Stimulated activated CD4-positive, alpha-beta T cell treated with anti-CD3 and anti-CD28 coated beads, Interleukin-4, amount 100 ng/mL, for 24 hours (primary cell): ENCODE measurements at places on chromosomes 1 and 21.
A peak's percentile ranks its signal among the peaks of the same experiment; 100 is the strongest.

DNA sequence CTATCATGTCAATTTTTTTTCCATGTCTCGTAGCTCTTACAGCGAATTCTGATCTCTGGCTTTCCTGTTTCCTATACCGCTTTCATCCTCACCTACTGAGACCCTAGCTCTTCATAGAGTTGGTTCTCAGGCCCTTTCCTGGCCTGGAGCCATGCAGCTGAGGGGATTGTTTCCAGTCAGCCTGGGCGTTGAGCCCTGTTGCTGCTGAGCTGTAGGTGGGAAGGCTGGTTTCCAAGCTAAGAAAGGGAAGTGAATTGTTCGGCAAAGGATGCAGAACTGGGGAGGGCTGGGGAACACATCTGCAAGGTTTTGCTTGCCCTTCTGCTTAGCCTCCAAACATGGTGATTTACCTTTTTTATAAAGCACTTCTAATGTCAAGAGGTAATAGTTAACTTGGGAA lies 41.5 kb downstream of the SPATA46 start:
- no peak for DNase-seq

DNA sequence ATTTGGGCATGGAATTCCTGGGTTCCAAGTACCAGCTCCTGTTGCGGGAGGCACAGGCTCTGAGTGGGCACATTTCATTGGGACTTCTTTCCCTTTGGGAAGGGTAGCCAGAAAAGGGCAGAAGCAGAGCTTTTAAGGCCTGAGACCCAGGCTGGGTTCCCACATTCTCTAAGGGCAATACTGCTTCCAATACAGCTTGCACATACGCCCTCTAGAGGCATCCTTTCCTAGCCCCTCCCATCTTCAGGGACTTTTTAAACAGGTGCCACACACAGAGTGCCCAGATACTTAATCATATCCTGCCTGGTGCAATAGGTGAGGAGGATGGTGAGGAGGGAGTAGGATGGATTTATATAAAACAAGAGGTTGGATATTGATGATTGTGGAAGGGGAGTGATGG lies 5.7 kb downstream of the GPR88 start:
- DNase-seq, result peak; percentile 37

DNA sequence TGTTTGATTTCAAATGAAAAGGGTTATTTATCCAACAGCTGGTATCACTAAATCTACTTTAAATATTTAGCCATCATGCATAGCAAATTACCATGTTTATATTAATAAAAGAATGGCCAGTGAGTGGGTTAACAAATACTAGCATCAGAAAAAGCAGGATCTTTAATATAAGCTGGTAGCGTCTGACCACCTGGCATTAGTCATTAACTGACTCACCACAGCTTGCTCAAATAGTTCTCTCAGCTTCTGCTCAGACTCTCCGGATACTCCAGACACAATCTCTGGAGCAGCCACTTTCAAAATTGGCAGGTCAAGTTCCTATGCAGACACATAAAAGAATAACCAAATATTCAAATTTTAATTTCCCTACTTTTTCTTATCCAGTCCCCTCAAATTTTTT lies 29.6 kb downstream of the NVL start:
- DNase-seq, result no peak

DNA sequence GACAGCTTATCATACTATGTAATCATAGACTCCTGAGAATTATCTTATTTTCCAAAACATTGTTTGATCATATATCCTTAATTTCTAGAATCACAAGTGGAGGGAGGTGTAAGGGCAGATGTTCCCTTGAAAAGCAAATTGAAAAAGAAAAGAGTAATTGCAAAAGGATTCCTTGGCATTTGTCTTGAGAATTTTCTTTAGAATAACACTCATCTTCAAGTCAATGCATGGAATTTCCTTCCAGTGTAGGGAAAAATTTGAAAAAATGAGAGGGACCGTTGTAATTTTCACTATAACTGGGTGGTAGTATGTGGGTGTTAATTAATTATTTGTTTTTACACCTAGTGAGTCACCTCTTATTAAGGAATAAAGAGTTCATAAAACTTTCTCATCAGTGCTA lies 724.6 kb upstream of the ADAMTS5 start:
- DNase-seq, result no peak

DNA sequence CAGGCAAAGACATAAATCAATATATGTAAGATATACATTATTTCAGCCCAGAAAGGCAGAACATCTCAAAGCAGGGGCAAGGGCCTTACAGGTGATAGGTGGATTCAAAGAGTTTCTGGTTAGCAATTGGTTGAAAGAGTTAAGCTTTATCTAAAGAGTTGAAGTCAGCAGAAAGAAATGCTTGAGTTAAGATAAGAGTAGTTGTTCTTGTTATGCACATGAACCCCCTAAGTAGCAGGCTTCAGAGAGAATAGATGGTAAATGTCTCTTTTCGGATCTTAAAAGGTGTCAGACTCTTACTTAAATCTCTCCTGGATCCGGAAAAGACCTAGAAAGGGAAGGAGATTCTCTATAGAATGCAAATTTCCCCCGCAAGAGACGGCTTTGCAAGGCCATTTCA lies 8.3 kb upstream of the ZBTB40 start:
- no peak for DNase-seq

- DNase-seq, result no peak
These were observed 270.0 kb upstream of the BRINP3 start for GRCh38 chr1:190747704-190748103.

GRCh38 chr1:100530880-100531487 lies 7.0 kb upstream of the GPR88 start:
- peak; percentile 14 for DNase-seq

DNA sequence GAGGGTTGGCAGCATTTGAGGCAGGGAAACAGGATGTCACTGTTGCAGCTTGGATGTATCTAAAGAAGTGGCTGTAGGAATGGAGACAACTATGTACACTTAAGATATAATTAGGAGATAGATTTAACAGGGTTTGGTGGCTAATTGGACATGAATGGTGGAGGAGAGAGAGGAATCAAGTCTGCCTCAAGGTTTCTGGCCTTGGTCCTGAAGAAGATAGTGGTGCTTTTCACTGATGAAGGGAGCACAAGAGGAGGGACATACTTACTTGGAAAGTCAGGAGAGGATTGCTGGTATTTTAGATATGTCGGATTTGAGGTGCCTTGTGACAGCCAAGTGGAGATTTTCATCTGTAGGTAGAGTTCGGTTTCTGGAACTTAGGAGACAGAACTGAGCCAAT lies 123.9 kb downstream of the ST6GALNAC3 start:
- no peak for DNase-seq

GRCh38 chr1:26574719-26575251 lies 45.2 kb downstream of the RPS6KA1 start:
- no peak for DNase-seq

DNA sequence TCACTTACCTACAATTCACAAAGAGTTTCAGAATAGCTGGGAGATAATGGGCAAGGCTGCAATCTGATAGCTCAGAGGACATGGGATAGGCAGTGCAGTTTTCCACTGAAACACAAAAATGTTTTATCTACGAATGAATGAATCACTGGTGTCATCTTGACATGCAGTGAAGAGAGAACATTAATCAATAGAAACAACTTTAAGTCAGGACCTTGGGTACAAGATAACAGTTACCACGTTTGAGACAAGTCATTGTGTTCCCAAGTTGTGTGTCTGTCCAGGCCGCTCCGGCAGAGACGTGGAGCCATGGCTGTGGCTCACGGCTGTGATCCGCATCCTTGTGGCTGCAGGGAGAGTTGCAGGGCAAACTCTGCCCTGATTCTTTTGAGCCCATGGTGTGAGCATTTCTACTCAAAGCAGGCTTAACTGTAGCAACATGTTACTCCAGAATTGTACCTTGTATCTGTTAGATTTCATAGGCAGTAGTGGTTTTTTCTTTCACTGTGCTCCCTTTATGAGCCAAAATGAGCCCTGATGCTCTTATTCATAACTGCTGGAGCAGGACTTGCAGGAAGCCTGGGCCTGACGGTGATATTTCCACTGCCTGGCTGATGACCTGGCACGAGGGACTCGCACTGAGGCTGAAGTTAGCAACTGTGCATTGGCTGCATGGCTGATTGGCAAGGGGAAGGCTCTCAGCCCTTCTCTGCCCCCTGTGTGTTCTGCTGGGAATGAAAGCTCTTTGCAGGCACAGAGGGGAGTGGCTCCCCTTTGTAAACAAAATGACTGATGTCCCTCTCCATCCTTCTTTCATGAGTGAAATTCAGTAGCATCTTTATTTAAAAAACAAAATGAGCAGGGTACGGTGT lies 465.2 kb downstream of the AJAP1 start:
- no peak for DNase-seq

DNA sequence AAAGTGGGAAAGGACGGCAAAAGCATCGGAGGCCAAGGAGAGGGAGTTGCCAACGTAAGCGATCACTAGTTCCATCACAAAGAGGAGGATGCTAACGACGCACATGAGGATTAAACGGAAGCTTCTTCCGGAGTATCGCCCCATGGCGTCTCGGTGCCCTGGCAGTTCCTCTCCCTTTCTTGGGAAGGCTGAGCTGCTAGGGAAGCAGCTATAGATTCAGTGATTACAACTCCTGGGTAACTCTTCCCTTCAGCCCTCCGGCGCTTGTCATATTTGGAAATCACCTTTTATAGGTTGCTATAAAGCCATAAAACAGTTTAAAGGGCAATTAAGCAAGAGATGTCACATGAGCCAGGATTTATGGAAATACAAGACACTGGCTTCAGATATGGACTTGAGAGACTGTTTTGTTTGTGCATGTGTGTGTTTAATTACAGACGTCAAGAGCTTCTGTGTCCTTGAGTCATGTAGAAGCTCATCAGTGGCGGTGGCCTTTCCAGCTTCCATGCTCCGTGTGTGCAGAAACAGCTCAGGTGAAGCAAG lies 30.6 kb upstream of the SLC30A10 start:
- DNase-seq, result no peak

GRCh38 chr1:114149211-114149610 lies 4.5 kb downstream of the SYT6 start:
- no peak for DNase-seq

DNA sequence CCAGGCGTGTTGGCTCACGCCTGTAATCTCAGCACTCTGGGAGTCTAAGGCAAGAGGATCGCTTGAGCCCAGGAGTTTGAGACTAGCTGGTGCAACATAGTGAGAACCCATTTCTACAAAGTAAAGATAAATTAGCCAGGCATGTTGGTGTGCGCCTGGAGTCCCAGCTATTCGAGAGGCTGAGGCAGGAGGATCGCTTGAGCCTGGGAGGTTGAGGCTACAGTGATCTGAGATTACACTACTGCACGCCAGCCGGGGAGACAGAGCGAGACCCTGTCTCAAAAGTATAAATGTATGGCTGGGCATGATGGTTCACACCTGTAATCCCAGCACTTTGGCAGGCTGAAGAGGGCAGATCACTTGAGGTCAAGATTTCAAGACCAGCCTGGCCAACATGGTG lies 51.5 kb upstream of the LBR start:
- no peak for DNase-seq

- DNase-seq, result peak; percentile 51
These were observed 106.9 kb upstream of the TMEM51 start for GRCh38 chr1:15046487-15047165.

DNA sequence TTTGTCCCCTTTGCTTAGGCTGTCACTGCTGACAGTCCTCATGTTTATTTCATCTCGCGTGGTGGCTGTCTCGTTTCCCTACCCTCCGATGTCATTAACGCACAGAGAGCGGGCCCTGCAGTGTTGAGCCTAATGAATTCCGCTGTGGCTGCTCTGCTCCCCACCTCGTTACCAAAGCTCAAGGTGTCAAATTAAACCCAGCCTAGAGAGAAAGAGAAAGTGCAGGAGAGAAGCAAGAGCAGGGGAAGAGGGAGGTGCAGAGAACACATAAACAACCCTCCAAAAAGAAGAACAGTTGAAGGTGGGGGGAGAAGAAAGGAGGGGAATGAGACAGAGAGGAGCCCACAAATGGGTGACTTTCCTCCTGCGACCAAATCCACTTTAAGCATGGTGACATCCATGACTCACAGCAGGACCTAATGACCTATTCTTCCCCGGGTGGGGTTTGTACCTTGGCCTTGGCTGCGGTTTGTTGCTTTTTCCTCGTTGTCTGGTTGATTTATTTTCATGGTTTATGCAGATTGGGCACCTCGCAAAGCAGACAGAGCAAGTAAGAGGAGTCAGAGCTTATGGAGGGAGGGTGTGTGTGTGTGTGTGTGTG lies 92.5 kb downstream of the PBX1 start:
- no peak for DNase-seq

GRCh38 chr1:37303884-37304574 lies 170.4 kb upstream of the ZC3H12A start:
- no peak for DNase-seq

GRCh38 chr1:161175771-161176453 lies 1.4 kb downstream of the B4GALT3 start:
- DNase-seq, result no peak

GRCh38 chr1:182170891-182171461 lies 109.5 kb upstream of the ZNF648 start:
- DNase-seq, result no peak

GRCh38 chr1:95615421-95615820 lies 381.4 kb downstream of the RWDD3 start:
- no peak for DNase-seq

DNA sequence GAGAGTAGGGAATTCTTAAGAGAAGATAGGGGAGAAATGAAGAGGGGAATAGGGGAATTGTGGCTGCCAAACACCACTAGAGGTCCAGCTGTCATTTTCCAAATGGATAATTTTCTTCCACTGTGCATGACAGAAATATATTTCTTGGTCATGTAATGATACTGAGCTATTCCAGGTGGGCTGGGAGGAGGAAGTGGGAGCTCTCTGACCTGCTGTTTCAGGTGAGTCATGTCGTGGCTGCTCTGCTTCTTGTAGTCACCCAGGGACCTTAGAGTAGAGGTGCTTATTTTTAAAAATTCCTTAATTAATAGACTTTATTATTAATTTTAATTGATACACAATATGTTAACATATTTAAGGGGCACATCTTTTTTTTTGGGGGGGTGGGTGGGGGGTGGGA lies 11.9 kb downstream of the PDE4B start:
- DNase-seq, result no peak

- DNase-seq, result no peak
These were observed 118.8 kb upstream of the PBX1 start for GRCh38 chr1:164440232-164440631.

DNA sequence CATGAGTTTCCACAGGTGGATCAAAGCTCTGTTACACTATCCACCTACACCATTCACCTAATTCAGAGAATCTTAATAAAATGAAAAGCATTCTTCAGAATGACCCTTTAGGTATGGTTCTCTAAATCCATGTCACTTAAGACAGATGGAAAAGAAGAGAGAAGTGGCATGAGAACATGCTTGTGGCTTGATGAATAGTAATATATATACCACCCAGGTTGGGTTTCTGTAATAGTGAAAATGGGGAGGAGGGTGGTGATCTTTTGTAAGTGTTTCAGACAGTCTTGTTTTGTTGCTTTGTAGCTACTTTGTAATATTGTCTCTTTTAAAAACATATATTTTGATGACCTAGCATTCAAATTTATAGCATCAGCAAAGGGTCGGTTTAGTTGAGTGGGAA lies 469.8 kb downstream of the USP25 start:
- no peak for DNase-seq

DNA sequence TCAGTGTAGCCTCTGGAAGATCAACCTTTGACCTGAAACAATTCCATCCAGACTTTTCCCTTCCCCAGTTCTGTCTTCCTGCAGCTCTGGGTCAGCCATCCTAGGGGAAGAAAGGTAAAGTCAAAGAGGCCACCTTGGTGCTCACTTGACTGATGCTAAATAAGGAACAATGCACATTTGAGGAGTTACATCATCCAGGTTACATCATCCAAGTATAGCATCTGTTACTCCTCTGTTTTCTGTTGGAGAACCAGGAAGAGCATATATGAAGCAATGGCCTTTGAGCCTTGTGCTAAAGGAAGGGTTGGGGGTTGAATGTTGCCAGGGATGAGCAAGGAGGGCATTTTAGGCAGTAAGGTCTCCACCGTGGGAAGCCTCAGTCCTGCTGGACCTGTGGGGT lies 3.1 kb upstream of the DSCAM start:
- no peak for DNase-seq

GRCh38 chr1:11806307-11806936 lies 431 bp downstream of the CLCN6 start:
- DNase-seq, result no peak
